ENCODE measurements at places on chromosomes 7 and 10.

DNA sequence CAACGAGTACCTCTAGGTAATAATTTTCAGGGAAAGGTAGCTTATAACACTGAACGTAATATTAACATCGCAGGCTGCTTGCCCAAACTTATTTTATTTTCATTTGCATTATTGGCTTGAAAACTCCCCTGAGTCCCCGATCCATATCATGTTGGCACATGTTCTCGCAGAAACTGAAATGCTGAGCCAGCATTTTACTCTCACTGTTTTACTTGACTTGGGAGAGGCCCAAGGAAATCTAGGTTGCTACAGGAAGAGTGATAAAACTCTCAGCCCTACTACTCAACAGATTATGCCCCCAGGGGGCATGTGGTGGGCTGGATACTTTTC, 183.5 kb upstream of the HABP2 start:
- no peak for DNase-seq

GRCh38 chr10:79608505-79609375, 2.0 kb upstream of the SFTPA1 start:
- DNase-seq, result no peak

- no peak for DNase-seq
Observed at GRCh38 chr10:80136134-80136571, 3.6 kb downstream of the PLAC9 start.

DNA sequence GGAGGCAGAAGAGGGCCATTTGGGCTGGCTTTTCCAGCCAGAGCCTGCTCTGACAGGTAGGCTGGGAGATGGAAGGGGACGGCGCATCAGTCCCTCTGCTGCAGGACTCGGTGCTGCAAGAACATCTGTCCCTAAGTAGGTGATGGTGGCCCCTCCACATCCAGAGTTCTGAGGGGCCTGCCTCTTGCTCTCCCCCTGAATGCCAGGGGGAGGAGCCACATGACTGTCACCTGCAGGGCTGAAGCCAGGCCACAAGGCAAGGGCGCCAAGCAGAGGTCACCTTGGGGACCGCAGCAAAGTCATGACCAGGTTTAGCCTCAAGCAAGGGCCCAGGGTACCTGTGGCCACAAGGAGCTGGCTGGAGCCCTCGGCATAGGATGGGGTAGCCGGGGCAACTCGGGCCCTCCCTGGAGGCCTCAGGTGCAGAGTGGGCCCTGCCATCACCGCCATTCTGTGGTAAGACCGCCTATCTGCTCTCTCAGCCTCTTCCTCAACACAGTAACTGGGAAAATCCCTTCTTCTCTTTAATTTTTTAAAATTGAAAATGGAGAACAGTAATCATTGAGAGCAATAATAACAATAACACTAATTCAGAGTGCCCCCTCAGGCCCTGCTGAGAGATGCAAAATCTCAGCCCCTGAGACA, 99.3 kb downstream of the FAM53B start:
- DNase-seq, result no peak

- no peak for DNase-seq
Observed at GRCh38 chr10:132297526-132297925, 10.2 kb downstream of the STK32C start.

DNA sequence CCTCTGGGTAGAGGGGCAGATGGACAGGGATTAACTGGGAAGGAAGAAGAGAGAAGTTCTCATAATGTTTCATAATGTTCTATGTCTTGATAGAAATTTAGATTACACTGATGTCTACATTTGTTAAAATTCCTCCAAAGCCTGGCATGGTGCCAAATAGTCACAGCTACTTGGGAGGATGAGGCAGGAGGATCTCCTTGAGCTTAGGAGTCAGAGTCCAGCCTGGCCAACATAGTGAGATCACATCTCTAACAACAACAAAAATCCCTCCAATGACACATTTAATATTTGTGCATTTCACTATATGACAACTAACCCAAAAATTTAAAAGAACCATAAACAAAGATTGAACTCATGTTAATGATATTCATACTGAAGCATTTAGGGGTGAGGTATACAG, 33.0 kb upstream of the PPP1R3C start:
- DNase-seq, result no peak

GRCh38 chr10:7408291-7409044, 2.4 kb downstream of the SFMBT2 start:
- peak; percentile 44 for DNase-seq

GRCh38 chr7:68998136-68998535, 600.1 kb upstream of the AUTS2 start:
- no peak for DNase-seq
